ENCODE measurements at places on chromosomes 4 and X.

DNA sequence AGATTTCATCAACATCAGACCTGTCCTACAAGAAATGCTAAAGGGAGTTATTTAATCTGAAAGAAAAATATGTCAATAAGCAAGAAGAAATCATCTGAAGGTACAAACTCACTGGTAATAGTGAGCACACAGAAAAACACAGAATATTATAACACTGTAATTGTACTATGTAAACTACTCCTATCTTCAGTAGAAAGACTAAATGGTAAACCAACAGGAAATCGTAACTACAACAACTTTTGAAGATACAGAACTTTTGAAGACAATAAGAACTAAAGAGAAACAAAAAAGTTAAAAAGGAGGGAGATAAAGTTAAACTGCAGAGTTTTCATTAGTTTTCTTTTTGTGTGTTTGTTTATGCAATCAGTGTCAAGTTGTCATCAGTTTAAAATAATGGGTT, 12.4 kb downstream of the MED14 start:
- no peak for DNase-seq

DNA sequence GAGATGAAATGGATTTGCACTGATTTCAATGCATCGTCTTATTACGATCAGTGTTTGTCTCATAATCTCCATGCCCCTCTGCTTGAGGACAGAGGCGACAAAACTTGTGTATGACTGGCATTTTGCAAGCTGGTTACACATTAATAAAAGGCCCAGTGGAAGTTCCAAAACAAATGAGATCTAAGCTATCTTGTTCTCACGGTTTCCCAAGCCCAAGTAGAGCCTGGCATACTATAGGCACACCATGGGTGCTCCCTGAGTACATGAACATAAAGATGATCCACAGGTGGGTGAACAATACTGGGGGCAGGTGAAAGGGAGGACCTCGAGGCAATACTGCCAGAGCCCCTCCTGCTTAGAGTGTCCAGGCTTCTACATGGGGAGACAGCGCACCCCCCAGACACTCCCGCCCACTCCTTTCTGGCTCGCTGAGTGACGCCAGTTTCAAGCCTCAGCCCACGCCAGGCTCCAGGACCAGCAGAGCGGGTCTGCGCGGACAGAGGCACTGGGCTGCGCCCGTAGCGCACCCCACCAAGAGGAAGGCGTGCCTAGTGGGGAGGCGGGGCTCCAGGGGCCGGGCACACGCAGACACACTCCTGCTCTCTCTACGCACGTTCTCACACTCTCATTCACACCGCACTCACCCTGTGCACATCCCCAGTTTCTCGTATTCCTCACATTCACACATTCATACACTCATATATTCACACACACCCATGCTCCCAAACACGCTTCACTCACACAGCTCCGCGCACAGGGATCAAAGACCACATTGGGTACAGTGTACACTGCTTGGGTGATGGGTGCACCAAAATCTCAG, 8.9 kb upstream of the GSX2 start:
- no peak for DNase-seq

DNA sequence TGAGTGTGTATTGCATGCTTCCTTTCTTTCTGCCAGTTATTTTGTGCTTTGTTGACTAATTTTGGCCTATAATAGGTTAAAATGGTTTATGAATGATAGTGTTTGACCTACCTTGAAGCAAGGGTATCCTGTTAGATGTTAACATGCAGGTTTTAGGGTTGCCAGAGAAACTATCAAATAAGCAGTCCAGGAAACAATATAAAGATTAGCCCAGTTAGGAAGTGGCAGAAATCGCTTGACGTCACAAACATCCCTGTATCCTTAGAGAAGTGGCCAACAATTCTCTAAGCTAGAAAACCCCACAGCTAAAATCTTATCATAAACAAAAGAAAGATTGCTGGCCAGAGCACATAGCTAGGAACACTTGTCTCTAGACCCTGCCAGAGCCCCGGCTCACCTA, 3.8 kb downstream of the NAP1L5 start:
- DNase-seq, result no peak

- no peak for DNase-seq
Observed at GRCh38 chr4:25308306-25308705, 4.3 kb upstream of the ZCCHC4 start.

GRCh38 chrX:2423899-2424298, 76.9 kb downstream of the DHRSX start:
- DNase-seq, result no peak

GRCh38 chr4:92299152-92299551, 4.6 kb upstream of the GRID2 start:
- no peak for DNase-seq

GRCh38 chr4:26264109-26264508, 56.7 kb upstream of the RBPJ start:
- DNase-seq, result no peak

DNA sequence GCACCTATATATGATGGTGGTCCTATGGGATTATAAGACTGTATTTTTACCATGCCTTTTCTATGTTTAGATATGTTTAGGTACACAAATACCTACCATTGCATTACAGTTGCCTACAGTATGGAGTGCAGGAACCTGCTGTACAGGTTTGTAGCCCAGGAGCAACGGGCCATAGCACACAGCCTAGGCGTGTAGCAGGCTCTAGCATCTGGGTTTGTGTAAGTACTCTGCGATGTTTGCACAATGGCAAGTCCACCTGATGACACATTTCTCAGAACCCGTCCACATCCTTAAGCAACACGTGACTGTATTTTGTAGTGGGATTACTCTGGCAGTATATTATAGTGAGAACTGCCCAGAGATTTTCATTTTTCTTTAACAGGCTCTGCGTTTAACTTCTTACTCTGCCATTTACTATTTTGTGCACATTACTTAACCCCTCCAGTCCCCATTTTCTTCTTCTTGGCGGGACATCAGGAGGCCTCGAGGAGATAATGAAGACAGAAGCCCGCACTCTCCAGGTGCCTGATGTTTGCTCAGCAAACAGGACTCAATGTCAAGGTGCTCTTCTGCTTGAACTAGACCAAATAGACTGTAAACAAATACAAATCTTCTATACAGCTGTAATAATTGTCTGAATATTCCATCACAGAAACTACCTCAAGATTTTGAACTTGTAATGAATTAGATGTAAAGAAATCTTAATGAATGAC, 102.0 kb upstream of the PDLIM3 start:
- no peak for DNase-seq

GRCh38 chrX:7201496-7201895, 53.5 kb upstream of the PUDP start:
- no peak for DNase-seq

DNA sequence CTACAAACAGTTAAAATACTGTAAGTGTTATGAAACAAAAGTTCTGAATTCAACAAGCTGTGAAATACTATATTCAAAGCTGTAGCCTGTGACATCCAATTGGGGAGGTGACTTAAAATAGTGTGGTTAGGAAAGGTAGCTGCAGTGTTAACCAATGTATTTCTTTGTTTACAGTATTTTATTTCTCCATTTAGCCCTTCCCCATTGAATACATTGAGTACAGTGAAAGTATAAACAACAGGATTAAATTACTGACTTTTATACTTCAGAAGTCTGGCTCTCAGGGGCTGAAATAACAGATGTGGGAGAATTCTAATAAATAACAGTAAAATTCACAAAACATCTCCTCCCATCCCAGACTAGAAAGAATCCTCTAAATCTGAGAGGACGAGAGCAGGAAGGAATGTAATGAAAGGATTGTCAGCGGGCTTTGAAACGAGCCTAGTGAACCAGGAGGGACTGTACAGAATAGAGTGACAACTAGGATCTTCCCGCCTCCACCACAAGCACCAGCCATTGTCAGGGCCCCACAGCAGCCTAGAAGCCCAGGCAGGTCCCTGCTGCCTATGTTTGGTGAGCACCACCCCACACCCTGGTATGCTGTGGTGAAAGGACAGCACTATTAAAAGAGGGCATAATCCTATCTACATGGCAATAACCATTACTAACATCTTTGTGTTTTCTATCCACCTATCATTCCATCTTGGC, 73.7 kb downstream of the SPCS3 start:
- no peak for DNase-seq

GRCh38 chrX:74104356-74105015, 199.5 kb upstream of the ZCCHC13 start:
- DNase-seq, result no peak

DNA sequence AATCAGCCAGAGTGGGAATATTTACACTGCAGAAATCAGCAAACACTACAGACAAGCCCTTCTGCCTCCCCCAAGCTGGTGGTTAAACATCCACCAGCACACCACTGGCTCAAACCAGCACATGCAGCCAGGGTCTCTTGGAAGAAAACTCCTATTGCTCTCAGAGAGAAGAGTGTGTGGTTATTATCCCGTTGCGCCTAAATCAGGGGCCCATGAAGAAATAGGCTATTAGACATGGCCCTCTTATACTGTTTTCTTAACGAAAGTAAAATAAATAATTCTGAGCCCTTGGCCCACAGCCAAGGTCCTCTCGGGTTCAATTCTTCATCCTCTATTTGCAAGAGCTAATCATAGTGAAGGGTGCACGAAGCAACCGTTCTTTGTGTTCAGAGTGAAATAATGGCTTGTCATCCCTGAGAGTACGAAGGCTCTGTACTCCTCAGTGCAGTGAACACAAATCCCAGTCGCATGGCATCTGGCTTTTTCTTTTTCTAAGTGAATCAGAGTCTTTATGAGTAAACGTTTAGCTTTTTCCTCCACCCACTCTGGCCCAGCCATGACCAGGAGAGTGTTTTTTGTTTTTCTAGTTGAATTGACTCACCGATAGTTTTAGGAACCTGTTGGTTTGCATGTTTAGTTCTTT, 33.4 kb upstream of the RBM47 start:
- no peak for DNase-seq

GRCh38 chrX:129980001-129980401, 2.4 kb upstream of the BCORL1 start:
- no peak for DNase-seq

DNA sequence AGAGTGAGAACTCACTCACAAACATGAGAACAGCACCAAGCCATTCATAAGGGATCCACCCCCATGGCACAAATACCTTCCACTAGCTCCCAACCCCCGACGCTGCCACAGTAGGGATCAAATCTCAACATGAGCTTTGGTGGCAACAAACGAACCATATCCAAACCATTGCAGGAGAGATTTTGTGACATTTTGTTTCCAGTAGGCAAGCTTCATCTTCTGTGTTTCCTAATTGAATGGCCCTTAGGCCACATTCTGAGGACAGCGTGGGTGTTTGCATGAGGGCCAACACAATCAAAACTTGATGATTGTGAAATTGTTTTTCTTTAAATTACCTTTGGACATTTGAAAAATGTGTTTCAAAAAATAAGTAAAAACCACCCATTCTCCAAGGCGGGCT, 102.6 kb upstream of the LNX1 start:
- DNase-seq, result no peak

DNA sequence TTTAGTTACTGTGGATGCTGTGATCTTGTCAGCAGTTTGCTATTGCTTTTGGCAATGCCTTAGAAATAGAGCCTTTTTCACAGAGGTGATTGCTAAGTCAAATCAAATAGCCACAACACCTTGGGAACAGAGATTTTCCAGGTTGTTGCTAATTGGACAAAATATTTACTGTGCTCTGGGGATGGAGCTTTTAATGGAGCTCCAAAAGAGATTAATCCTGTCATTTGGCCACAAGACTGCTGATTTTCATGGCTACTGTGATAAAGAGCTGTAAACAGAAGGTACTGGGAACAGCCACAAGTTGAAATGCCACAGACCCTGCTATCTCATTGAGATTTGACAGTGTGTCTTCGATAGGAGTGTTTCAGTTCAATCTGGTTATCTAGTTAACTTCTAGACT, 1715.2 kb upstream of the ADGRL3 start:
- no peak for DNase-seq

DNA sequence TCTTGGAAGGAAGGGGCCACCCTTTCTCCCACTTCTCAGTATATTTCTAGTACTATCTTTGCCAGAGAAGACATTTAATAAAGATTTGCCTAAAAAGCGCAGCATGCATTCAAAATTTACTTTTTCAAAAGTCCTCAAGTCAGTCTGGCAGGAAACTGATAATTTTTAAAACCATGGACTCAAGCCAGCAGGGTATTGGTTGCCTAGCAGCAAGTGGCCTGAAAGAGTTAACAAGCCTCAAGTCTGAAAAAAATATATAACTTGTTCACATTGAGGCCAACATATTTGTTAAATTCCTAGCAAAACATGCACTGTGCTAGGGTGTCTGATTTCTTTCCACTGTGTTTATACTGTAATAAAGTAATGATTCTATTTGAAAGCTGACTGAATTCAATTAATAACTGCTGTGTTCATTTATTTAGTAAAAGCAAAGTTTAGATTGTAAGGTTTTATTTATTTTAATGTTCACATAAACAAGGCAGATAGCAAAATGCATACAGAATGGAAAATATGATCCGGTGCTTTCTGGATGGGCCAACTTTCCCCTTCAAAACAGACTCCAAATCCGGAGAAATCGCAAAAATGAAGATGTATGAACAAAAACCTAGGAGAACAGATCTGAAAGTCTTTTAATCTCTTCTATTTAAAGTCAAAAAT, 218.5 kb upstream of the FGF13 start:
- DNase-seq, result no peak

- DNase-seq, result no peak
Observed at GRCh38 chr4:7252510-7253340, 60.4 kb downstream of the SORCS2 start.

DNA sequence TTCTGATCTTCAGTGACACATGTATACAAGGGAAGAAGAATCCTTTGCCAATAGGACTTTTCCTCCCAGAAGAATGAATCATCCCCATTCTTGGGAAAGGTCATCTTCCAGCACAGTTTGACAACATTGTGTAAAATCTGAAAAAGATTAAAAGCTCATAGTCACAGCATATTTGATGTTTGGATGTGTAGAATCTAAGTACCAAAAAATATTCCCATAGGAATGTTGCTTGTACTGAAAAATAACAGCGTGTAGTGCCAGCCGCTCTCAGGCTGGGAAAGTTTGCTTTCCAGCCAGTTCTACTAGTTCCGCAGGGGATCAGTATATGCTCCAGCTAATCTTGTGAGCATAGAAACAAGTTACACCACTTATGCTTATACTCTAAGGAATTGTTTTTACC, 74.7 kb upstream of the IL13RA1 start:
- DNase-seq, result no peak

GRCh38 chr4:141413366-141413765, 192.7 kb downstream of the ZNF330 start:
- DNase-seq, result no peak

GRCh38 chr4:53014881-53015280, 152.8 kb downstream of the RASL11B start:
- DNase-seq, result no peak

DNA sequence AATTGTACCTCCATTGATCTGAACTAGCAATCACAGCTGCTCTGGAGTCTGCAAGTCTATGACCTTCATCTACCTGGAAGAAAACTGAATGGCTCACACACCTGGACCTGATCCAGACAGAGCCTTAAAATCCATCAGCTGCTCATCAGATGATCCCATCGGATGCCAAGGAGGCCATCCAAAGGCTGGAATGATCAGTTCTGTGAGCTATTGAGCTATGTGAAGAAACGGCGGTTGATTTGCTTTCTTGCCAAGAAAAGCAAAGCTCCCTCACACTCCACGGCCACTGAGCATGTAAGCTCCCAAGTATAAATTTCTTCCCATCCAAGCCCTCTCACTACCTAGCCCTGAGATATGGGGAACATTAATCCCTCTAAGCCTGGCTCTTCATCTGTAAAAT, 63.1 kb downstream of the RELL1 start:
- no peak for DNase-seq

GRCh38 chr4:53500546-53500945, 90.7 kb downstream of the LNX1 start:
- DNase-seq, result no peak

GRCh38 chr4:133823177-133823576, 378.4 kb downstream of the PABPC4L start:
- no peak for DNase-seq

GRCh38 chr4:8473920-8474590, 33.5 kb downstream of the TRMT44 start:
- DNase-seq, result no peak

Data from activated naive CD8-positive, alpha-beta T cell treated with anti-CD3 and anti-CD28 coated beads, Interleukin-2, amount 50 U/mL, for 16 hours (primary cell).